Kidney tubule cell (primary cell): ENCODE measurements at places on chromosomes 16 and 17.
A peak's percentile ranks its signal among the peaks of the same experiment; 100 is the strongest.

DNA sequence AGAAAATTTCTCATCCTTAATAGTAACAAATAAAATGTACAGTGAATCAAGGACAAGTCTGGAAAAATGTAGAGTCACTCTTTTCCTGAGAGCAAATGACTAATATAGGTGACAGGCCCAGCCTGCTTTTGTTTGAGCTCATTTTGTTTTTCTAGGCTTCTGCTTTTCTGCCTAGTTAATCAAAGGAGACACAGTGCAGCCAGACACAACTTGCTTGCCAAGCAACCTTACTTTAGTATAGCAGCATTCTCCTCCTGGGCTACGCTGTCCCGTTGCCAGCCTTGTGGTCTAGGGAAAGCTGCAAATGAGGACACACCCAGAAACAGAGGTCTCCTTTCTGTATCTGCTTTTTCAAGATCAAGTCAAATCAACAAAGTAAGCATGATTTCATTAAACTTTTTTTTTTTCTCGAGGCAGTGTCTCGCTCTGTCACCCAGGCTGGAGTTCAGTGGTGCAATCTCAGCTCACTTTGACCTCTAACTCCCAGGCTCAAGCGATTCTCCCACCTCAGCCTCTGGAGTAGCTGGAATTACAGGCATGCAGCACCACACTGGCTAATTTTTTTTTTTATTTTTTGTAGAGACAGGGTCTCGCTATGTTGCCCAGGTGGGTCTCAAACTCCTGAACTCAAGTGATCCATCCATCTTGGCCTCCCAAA, 17.2 kb downstream of the GINS3 start:
- DNase-seq = peak; percentile 66

DNA sequence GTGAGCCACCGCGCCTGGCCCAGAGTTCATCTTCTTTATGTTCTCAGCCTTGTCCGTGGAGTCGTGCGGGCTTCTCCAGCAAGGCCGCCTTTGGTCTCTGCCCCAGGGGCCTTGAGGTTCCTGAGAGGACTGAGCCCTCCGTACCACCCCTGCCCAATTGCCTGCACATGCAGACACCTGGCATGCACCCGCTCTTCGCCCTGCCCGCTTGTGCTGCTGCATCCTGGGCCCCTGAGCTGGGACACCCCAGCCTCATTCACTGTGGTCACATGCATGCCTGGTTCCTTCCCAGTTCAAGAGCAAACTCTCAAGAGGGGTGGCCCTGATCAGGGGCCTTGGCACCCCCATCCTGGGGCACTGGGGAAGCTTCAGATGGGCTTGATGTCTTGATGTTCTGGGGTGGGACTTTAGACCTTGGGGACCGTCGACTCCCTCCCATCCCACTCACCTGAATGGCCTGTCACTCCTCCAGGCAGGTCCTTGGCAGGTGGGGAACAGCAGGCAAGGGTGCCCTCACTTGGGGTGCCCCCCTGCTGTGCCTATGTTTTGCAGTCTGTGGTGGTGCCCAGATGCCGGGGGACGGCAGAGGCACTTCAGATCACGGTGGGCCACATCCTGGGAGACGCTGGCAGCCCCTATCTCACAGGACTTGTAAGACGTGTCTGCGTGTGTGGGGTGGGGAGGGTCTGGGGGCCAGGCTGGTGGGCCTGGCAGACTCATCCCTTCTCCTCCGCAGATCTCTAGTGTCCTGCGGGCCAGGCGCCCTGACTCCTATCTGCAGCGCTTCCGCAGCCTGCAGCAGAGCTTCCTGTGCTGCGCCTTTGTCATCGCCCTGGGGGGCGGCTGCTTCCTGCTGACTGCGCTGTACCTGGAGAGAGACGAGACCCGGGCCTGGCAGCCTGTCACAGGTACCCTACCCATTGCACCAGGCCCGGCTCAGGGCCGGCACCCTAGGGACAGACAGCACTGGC, 12.7 kb upstream of the SPNS2 start:
- no peak for DNase-seq

DNA sequence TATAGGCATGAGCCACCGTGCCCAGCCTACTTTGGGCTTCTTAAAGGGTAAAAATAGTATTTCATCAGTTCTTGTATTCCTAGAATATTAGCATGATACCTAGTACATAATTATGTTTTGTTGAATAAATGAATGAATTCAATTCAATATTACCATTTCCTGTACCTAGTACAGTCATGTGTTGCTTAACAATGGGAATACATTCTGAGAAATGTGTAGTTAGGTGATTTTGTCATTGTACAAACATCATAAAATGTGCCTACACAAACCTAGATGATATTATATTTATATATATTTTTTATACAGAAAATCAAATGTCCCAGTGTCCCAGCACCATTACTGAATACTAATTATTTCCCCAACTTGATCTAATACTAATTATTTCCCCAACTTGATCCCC, 85.6 kb upstream of the HAS3 start:
- DNase-seq = no peak

- DNase-seq = no peak
Observed at GRCh38 chr17:46869296-46869695, 17.9 kb downstream of the WNT9B start.

GRCh38 chr17:1398028-1398427, 2.0 kb downstream of the YWHAE start:
- no peak for DNase-seq

GRCh38 chr17:34254651-34255380, at the start of gene CCL2:
CCL2 (plus strand) TSS chr17:34255285; CDS start chr17:34255350, 65 bp downstream.
- DNase-seq = peak; percentile 93

GRCh38 chr17:44241106-44241624, 21.7 kb upstream of the UBTF start:
- DNase-seq = no peak

- no peak for DNase-seq
Observed at GRCh38 chr16:1443980-1444729, at the start of gene CCDC154. CCDC154 (minus strand) TSS chr16:1444556; CDS start chr16:1444322, 234 bp downstream.

- peak; percentile 42 for DNase-seq
Observed at GRCh38 chr16:75080205-75081029, 36.2 kb downstream of the LDHD start.

DNA sequence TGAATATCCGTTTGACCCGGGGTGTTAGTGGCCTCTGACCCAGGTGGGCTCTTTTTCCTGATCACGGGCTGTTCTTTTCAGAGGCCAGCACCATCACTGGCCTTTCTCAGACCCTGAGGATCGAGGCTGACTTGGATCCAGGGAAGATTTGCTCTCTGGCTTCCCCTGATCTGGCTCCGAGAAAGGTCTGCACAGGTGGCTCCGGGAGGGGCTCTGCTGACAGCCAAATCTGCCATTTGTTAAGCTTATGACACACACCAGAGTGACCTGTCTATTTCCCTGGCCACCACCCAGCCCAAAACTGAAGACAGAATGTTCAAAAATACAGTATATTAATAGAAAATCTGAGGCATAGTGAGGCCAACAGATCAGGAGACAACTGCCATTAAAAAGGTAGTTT, 221.8 kb upstream of the TNRC6C start:
- no peak for DNase-seq

DNA sequence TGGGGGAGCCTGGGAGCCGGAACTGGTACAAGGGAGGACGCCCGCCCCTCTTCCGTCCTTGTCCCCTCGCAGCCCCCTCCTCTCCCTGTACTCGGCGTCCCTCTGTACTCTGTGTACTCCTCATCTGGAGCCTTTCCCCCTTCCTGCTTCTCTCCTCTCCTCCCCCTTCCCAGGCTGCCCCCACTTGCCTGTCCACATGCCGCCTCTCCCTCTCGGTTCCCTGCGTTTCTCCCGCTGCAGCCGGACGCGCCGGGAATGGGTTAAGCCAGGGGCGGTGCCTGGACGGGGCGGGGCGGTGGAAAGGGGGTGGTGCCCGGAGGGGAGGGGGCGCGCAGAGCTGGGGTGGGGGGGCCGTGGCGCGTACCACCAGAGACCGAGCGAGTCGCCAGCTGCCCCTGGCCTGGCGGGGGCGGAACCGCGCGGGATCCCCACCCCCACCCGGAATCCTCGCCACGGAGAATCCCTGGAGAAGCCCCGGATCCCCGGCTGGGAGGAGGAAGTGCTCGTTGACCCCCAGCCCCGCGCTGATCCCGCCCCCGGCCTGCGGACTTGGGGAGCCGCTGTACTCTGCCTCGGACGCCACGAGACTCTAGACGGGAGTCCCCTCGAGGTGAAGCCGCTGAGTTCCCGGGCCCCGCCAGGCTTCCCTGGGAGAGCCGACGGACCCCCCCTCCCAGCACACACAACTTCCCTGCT, 22.6 kb downstream of the GJD3 start:
- peak; percentile 69 for DNase-seq

DNA sequence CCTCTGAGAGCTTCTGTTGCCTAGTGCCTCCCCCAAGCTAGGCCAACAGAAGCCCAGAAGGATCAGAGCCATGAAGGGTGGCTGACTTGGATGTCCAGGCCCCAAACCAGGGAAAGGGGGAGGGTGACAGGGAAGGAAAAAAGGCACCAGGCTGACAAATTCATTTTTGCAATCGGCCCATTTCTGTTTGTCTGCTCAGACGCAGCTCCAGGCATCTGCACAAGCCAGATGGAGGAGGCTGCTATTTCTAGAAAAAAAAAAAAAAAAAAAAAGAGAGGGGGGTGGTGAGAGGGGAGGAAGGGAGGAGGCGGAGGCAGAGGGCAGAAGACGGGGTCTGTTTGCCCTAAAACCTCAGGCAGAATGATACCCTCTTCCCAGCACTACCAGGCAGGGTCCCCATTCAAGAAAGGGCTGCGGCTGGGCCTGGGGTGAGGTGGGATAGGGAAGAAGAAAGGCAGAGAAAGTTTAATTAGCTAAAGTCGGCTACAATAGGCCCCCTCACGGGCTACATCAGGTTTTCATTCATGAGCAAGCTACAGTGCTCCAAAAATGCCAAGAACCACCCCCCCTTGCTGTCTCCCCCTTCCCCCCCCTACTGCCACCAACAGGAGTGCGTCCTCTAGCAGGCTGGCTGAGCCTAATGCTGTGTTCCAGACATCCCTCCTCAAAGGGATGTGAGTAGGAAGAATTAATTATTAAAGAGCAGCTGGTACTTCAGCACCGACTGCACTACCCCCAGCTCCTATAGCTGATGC, 2.4 kb downstream of the HDAC5 start:
- DNase-seq = no peak

GRCh38 chr16:30937692-30938091, 11.2 kb upstream of the ORAI3 start:
- DNase-seq = no peak

- peak; percentile 30 for DNase-seq
Observed at GRCh38 chr17:57735707-57736106, 9.4 kb downstream of the CCDC182 start.

DNA sequence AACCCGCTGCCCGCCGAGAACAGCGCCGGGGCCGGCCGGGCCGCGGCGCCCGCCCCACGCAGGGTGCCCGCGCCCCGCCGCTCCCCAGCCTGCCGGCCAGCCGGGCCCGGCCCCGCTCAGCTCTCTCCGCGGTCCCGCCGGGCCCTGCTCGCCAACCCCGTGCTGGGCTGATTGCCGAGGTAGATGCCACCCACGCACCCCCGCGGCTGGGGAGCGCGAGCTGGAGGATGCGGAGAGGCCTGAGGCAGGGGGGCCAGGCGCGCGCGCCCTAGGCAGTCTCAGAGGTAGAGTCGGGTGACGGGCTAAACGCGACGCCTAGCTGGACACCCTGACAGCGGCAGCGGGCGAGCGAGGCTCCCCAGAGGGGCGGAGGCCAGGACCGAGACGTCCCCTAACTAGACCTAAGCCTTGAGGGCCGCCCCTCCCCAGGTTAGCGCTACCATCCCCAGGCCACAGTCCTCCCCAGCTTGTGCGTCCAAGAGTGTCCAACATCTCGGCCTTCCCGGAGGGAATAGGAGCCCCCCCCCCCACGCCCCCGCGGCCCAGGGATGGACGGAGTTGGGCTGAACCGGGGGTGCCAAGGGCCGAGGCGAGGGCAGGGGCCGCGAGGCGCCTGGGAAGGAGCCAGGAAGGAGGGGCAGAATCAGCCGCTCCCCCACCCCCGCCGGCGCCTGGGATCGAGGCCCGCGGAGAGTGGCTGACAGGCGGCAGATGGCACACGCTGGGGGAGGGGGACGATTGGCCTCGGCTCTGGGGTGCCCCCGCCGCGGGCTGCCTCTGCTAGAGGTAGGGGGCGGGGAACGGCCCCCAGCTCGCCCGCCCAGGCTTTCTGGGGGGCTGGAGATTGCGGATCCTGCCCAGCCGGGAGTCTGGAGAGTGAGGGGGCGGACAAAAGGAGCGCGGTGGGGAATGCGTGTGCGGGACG, 2.5 kb upstream of the ZNF423 start:
- no peak for DNase-seq

- no peak for DNase-seq
Observed at GRCh38 chr17:52035336-52035915, 123.1 kb downstream of the CA10 start.

DNA sequence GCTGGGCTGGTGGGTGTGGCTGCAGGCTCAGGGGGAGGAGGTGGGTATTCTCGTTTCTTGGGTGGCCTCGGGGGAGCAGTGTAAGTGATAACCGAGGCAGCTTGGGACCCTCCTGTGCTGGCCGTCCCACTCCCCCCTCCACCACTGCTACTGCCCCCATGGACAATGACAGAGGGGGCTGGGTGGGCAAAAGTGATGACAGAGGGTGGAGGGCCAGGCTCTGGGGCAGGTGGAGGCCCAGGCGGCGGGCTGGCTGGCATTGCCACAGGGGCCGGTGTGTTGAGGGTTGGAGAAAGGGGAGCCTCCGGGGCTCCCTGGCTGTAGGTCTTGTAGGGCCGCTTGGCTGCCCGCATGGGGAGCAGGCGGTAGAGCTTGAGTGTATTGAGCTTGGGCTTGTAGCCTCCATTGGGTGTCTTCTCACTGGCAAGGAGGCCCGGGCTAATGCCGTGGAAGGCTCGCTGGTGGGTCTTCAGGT, 16.0 kb downstream of the ZBTB4 start:
- no peak for DNase-seq

GRCh38 chr17:2090210-2090641, 35.3 kb downstream of the HIC1 start:
- no peak for DNase-seq

GRCh38 chr17:14301279-14302090, 604 bp downstream of the HS3ST3B1 start:
- DNase-seq = no peak

DNA sequence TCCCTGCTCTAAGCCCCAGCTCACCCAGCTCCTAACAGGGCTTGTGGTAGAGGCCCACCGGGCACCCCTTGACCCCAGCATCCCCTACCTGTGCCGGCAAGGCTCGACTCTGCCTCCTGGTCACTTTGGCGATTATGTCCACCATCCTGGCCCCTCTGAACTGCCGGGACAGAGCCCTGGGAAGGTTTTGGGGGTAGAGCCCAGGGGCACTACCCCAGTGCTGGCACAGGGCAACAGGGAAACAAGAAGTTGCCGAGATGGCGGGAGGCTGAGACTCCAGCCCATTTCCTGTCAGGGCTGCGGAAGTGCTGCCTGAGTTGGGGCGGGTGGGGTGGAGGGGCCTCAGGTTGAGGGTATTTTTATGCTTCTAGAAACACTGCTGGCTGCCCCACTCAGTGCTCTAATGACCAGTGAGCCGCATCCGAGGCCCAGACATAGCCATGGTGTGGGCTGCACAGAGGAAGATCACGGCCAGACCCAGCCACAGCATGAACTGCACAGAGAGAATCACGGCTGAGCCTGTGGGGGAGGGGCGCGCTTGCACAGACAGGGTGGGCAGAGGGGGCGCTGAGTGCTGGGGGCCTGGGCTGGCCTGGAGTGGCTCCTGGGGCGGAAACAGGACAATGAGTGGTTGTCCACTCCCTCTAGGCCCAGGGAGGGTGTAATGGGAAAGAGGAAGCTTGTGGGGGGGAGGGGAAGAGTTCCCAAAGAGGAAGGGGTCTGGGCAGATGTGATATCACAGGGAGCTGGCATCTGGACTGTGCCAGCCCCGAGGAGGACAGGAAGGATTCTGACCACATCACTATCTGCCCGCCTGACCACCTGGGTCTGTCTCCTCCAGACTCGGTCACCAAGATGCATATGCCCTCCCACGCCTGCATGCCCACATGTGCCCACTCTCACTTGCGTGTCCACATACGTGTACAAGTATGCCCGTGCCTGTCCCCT, 22.3 kb downstream of the ARHGAP27 start:
- no peak for DNase-seq
